Fibroblast of pulmonary artery (primary cell): ENCODE measurements at places on chromosomes 7 and 10.

DNA sequence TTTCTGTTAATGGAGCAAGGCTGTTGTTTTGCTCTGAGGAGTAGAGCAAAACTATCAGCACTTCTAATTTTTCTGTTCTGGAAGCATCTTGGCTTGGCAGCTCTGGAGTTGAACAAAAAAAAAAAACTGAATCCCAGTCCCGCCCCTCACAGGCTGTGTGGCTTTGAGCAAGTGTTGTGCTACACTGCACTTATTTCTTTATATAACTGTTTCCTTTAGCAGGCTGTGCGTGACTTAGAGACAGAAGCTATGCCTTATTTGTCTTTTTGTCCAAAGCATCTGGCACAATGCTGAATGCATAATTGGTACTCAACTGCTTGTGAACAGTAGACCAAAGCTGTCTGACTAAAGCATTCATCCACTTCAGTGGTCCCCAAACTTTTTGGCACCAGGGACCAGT, 96.1 kb downstream of the AMPH start:
- no peak for DNase-seq

DNA sequence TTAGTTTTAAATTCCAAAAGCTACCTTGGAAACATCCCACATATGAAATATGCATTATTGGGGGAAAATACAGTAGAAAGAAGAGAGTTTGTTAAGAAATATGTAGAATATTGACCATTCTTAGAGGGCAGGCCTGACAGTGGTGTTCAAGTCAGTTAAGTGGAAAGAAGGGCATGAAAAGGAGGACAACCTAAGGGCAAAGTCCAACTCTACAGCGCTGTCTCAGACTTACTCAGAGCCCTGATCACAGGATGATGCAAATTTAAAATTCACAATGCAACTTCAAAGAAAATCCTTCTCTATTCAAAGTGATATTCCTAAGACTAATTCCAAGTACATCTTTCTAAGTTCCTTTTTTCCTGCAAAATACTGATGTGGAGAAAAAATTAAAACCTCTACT, 139.1 kb upstream of the LRRTM3 start:
- no peak for DNase-seq

GRCh38 chr10:29245476-29245875, 43.4 kb upstream of the LYZL1 start:
- DNase-seq: no peak

- DNase-seq: no peak
Observed at GRCh38 chr10:77553311-77553710, 84.3 kb downstream of the KCNMA1 start.

DNA sequence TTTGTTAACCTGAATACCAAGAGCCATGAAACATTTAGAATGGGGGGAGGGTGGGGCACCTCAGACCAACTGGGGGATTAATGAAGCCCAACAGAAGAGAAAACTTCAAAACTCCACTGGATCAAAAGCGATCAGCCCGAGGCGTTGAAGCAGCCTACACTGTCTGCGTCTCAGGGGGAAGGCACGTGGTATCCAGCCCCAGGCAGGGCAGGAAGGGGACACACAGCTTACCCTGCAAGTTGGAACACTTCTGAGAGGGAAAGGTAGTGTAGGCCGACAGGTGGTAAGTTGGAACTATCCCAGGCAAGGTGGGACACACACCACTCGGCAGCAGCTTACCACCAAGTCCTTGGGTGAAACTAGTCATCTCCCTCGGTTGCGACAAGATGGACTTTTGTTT, 102.9 kb downstream of the TAX1BP1 start:
- DNase-seq: no peak

GRCh38 chr10:107028236-107028635, 136.3 kb downstream of the SORCS1 start:
- no peak for DNase-seq

DNA sequence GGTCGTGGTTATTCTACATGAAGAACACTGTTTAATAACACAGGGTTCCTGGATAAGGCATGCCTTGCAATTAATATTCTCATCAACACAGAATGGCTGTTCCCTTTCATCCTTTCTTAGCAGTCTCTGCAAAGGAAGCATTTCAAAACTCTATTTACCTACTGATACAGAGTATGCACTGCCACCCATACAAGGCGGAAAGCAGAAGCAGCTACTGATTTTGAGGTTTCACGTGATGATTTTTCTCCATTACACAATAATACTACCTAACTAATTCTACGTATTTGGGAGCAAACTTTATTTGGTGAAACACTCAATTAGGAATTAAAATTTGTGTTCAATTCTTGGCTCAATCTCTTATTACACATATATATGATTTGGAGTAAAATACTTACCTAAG, 43.0 kb upstream of the COL1A2 start:
- DNase-seq: no peak

DNA sequence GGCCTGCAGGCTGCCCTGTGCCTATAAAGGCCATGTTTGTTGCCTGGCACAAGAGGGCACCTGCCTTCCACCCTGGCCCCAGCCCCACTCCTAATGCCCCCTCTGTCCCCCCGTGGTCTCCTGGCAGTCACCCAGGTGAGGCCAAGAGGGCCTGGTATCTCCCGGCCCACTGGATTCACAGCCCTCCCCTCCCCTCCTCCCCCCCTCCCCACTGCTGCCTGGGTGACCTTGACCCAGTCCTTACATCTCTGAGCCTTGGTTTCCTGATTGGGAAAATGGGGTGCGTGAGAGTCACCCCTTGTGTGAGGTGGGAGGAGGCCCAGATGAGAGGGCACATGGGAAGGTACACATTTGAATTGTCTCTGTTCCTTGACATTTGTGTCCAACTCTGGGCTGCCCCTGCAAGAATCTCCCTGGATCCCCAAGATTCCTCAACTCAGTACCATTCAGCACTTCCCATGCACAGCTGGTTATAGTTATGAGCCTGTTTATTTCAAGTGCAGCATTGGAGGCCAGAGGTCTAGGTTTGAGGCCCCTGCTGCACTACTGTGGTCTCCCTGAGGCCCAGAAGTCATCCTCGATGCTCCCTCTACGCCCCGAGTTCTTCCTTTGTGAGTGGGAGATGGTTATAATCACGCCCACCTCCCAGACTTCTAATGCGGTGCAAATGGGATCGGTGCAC, 58.9 kb downstream of the TMEM270 start:
- no peak for DNase-seq

DNA sequence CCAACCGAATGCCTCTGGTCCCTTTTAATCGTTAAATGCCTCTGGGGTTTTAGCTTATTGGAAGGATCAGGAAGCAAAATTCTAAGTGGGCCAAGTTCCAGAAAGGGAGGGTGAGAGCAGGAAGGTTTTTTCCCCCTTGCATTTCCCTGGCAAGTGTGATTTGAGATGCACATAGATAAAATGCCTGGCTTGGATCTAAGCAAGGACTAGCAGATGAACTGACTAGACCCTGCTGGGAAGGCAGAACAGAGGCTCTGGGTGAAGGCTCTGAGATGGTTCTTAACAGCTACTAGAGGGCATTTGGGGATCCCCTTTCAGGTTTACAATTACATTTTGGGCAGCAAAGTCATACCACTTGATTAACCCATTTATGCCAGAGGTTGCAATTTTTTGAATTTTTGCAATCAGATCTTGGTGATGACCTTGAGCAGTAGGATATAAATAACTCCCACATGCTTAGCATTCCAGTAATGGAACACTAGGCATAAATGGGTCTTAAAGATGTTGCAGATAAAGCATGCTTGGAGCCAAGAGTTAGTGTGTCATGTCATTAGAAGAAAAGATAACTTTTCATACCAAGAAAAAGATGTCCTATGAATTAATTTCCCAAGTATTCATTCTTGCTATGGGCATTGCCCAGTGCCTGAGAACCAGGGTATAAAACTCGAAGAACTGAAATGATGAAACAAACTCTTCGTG, 205.9 kb downstream of the SEC23IP start:
- no peak for DNase-seq

DNA sequence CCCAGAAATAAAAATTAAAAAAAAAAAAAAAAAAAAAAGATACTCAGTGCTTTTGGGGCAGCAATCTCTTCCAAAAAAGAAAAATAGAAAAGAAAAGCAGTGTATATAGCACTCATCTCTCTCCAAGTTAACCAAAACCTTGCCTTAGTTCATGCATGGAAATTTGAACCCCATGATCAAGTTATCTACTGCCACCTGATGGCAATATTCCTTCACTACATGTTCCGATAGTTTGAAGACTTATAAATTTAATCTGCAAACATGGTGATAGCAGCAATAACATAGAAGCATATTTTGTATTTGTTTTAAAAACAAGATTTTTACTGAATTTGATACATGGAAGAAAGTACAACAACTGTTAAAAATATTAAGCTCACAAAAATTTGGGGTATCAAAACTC, 48.6 kb upstream of the SLIT1 start:
- peak; percentile 78 for DNase-seq

- DNase-seq: peak; percentile 16
Observed at GRCh38 chr7:107505997-107506673, 36.3 kb downstream of the GPR22 start.

GRCh38 chr10:93397020-93397419, 85.1 kb downstream of the MYOF start:
- DNase-seq: no peak

GRCh38 chr10:105503714-105504113, 862.6 kb downstream of the SORCS3 start:
- DNase-seq: no peak

GRCh38 chr10:30985512-30985911, 46.2 kb downstream of the ZNF438 start:
- peak; percentile 54 for DNase-seq

DNA sequence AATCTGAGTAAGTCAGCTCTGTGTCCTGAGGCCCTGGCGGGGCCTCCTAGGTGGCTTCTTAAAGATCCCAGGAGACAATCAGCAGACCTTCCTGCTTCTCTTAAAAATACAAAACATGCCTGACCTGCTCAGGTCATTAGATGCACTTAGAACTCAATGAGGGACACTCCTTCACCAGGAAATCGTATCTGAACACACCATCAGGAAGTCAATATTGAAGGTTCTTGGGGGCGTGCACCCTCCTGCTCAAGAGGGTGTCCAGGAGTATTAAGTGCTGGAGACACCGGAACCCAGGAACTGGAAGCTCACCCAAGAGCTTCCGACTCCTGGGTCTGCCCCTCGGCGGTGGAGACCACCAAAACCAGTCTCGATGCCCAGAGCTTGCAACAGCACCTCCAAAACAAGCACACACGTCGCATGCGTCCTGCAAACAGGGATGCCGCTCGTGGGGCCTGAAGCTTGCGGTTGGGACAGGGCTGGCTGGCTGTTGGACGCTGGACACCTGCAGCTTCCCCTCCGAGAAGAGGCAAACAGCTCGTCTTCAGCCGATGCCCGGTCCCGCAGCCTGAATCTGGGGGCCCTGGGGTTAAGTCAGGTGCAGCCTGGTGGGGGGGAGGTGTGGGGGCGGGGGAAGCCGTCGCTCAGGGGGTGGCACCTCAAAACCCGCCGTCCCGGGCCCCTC, 803 bp downstream of the RAPGEF5 start:
- no peak for DNase-seq

- DNase-seq: no peak
Observed at GRCh38 chr10:88660598-88660884, 3.7 kb upstream of the LIPF start.

DNA sequence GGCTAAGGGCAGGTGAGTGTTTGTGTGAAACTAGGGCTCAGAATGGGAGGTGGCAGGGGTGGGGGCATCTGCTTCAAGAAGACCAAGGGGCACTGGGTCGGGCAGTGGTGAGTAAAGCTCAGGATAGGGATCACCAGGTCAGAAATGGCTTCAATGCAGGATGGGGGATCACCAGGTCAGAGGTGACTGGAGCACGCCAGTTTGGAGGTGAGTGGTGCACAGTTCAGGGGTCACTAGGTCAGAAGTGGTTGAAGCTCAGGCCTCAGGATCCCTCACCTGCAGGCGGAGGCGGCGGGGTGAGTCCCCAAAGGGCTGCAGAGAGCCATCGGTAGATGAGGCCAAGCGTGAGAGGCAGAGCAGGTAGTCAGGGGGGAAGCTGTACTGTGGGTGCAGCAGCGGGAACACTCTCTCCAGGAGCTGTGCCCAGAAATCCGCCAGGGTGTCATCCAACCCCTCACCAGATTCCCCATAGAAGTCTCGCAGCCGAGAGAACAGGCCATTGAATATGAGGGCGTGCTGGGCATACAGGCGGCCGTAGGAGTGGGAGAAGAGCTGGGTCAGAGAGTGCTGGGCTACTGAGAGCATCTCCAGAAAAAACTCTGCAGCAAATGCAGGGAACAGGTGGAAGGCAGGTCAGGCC, 1.8 kb downstream of the GPC2 start:
- no peak for DNase-seq

DNA sequence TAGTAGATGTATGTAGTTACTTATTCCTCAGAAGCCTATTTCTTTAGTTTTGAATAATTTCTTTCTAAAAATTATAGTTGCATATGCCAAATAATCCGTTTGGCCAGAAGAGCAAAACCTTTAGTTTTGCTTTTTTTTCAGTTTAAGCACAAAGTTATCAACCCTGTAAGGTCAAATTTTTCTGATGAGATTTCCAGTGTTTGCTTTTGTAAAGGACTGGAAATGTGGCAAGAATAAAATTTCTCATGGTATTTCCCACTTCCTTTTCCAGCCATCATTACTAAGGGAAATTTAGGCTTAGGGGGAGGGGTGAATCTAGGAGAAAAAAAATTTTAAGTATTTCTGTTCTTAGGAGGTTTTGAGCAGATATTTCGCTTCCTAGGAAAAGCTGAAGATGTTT, 7.6 kb downstream of the CALD1 start:
- peak; percentile 58 for DNase-seq
